ENCODE measurements at places on chromosomes 1 and 21.

- no peak for DNase-seq
These were observed 207.8 kb downstream of the SIPA1L2 start for GRCh38 chr1:232422098-232422497.

DNA sequence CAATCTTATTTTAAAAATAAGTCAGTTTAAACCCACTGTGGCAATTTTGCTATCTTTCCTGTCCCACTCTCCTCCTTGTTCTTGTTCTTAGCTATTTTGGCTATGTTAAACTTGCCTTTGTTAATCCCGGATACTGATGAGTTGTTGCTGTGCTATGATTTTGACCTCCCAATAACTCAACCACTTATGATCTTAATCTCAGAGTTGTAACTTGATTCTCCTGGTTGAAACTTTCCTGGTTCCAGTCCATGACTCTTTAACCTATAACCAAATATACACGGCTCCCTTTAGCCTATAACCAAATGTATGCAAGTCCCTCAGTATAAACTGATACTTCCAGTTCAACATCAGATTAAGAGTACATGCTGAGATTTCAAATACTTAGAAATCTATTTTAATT is 15.6 kb upstream of the ACADM start:
- no peak for DNase-seq

GRCh38 chr1:1758059-1758621 is 20.1 kb downstream of the NADK start:
- DNase-seq, result peak; percentile 5

DNA sequence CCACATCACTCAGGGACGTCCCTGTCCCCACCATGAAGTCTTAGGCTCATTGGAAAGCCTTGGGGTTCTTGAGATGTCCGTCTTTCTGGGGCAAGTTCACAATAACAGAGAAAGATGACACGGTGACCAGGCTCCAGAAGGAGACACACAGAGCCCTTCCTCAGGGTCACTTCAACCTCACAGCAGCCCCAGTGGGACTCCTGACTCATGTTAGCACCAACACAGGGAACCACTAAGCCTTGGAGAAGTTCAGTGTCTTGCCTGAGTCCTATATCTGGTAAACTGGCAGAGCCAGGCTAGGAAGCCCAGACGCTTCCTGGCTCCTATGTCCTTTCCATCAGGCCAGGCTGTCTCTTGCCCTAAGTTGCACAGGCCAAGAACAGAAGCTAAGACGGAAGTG is 199.1 kb downstream of the HIVEP3 start:
- DNase-seq, result no peak

GRCh38 chr1:10634428-10635084 is 159.8 kb downstream of the PEX14 start:
- no peak for DNase-seq

- DNase-seq, result no peak
These were observed 61.4 kb upstream of the FMN2 start for GRCh38 chr1:240030236-240030635.

- DNase-seq, result no peak
These were observed 95.4 kb downstream of the RNF220 start for GRCh38 chr1:44500181-44501046.

- DNase-seq, result no peak
These were observed 224.2 kb upstream of the RUNX1 start for GRCh38 chr21:35273333-35273732.

DNA sequence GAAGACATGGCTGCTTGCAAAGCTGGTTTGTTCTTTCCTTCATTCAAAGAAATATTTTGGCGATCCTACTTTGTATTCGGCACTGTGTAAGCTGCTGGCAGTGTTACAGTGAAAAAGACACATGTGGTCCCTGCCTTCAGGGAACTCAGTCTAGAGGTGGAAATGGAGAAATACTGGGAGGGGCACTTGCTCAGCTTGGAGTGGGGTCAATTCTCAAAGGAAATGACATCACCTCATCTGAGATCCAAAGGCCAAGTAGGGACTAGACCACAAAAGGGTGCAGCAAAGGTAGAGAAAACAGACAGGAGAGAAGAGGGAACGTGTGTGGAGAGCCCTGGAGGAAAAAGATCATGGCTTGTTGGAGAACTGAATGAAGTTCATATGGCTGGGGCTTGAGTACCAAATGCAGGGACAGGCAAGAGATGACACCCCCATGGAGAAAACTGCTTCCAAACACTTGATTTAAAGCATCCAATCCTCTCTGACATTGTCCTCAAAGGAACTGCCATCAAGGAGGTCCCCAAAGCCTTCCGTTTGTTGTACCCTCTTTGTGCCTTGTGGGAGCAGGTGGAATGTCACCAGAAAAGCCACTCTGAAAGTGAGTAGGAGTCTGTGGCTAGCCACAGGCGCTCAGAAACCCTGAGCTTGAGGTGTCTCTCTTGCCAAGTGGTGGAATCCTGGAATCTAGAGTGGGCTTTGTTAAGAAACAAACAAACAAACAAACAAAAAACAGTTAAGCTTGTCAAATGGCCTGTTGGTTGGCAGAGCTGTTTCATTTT is 48.3 kb upstream of the TDRD10 start:
- DNase-seq, result peak; percentile 66

- no peak for DNase-seq
These were observed 77.6 kb downstream of the EPHB2 start for GRCh38 chr1:22788254-22788661.

GRCh38 chr21:27759820-27760219 is 792.9 kb upstream of the ADAMTS5 start:
- DNase-seq, result no peak

DNA sequence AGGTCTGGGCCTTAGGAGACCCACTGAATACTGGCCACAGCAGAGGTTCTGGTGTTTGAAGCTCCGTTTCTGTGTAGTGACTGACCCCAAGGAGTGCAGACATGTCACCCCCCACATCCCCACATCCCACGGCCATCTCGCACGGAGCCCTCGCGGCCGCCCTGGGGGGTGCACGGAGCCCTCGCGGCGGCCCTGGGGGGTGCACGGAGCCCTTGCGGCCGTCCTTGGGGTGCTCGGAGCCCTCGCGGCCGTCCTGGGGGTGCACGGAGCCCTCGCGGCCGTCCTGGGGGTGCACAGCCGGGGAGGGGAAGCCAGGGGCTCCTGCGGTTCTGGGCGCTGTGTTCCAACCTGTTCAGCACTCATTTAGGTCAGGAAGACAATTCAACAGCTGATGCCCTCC is 68.4 kb downstream of the SCCPDH start:
- DNase-seq, result no peak

- DNase-seq, result no peak
These were observed 27.2 kb downstream of the CTTNBP2NL start for GRCh38 chr1:112423207-112423606.

DNA sequence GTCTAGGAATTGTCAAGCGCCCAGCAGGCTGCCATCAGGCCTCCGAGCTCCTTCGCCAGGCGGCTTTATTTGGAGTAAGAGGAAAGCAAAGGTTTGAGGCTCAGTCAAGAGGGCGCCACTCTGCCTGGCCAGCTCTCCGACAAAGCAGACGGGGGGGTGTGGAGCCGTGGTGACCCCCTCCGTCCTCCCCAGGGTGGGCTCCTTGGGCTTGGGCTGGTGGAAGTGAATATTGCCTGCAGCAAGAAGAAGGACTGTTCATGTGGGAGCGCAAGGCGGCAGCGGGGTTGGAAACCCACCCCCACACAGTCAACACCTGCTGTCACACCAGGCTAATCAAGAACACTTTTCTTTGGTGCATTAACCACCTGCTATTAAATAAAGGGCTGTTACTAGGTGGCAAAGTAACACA is 14.6 kb downstream of the EPHX1 start:
- DNase-seq, result no peak

DNA sequence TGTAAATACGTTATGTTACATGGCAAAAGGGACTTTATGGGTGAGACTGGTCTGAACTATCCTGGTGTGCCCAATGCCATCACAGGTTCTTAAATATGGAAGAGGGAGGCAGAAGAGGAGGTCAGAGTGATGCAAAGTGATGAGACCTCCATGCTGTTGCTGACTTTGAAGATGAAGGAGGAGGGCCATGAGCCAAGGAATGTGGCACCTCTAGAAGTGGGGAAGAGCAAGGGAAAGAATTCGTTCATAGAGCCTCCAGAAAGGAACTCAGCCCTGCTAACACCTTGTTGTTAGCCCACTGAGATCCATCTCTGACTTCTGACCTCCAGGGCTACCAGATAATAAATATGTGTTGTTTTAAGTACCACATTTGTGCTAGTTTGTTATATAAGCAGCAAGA is 462.0 kb downstream of the RPS6KC1 start:
- no peak for DNase-seq

GRCh38 chr1:76554283-76554682 is 313.0 kb upstream of the ST6GALNAC5 start:
- DNase-seq, result no peak

DNA sequence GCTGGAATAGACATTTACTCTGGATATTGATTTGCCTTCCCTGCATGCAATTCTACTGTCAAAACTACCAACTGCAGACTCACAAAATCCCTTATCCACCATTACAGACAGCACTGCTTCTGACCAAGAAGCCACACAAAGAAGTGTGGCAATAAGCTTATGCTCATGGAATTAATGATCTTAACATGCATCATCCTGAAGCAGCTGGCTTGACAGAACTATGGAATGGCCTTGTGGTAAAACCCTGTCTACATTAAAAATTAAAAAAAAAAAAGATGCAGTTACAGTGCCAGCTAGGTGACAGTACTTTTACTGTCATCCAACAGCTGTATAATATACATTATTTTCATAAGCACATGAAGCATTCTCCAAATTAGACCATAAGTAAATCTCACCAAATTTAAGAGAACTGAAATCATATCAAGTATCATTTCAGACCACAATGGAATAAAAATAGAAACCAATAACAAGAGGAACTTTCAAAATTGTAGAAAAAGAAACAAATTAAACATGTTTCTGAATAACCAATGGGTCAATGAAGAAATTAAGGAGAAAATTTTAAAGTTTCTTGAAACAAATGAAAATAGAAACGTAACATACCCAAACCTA is 70.7 kb downstream of the SCMH1 start:
- DNase-seq, result no peak

GRCh38 chr1:41542196-41542930 is 57.9 kb upstream of the EDN2 start:
- no peak for DNase-seq

GRCh38 chr1:81156887-81157286 is 643.8 kb upstream of the ADGRL2 start:
- no peak for DNase-seq

GRCh38 chr1:155951753-155952504 is 10.5 kb downstream of the RXFP4 start:
- no peak for DNase-seq

DNA sequence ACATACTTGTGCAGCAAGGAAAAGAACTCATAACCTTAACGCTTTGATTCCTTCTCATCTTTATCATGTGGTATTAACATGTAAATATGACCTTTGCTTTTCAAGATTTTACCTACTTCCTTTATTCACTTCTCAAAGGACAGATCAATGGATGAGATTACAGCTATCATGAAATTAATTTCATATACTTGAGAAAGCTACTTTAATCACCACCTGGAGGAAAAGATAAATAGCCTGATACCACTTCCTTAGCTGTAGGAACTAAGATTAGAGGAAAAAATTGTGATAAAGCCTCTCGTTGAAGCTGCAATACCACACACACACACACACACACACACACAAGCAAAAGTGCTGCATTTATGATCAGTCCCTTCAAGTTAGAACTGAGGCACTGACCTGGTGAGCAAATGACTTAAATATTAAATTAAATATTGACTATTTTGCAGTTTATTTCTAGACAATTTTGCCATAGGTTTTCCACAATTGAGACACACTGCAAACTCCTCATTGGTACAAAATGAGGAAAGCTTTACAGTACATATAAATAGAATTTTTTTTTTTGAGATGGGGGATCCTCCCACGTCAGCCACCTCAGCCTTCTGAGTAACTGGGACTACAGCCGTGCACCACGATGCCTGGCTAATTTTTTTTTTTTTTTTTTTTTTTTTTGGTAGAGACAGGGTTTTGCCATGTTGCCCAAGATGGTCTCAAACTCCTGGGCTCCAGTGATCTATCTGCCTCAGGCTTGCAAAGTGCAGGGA is 27.2 kb upstream of the DMRTB1 start:
- no peak for DNase-seq

DNA sequence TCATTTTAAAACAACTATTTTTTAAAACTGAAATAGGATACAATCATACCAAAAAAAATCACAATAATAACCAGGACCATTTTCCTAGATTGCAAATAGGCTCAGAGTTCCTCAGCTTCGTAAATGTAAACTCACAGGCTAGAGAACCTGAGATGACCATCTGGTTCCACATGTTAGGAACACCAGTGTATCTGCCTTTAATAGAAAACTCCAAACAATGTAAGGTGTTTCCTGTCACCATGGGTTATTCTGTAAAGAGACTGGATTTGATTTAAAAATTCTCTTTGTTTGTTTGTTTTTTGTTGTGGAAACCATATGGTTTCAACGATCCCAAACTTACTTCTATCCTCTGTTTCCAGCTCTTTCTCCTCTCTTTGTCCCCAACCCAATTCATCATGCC is 197.5 kb downstream of the ZZZ3 start:
- no peak for DNase-seq

DNA sequence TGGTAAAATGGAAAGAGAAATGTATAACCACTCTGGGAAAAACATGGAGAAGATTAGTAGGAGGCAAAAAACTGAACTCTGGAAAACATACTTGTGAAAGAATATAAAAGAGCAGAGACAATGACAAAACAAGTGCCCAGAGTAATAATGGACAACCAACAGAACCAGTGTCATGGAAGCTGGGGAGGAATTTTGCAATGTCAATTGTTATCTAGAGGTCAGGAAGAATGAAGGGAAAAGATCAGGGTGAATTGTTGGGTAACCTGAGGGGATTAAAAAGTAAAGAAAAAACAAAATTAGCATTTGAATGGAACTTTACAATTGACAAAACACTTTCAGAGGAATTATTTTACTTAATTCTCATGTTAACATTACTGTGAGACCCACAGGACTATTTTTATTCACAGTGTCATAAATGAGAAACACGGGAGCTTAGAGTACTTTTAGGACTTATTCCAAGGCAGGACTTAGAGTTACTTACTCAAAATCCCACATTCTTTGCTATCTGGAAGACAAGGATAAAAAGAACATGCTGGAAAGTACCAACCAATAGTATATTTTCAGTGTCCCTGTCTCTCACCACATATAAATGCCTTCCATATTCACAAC is 19.5 kb downstream of the JAM2 start:
- DNase-seq, result no peak

GRCh38 chr1:179038528-179039281 is 13.0 kb downstream of the FAM20B start:
- no peak for DNase-seq

- DNase-seq, result no peak
These were observed 18.6 kb downstream of the CD247 start for GRCh38 chr1:167499664-167500101.
